ENCODE measurements at places on chromosomes 7 and 10. TPM values are rescaled to one million over a fixed set of nuclear protein-coding genes. Genes with fewer than 3 reads are reported as not detected.

GRCh38 chr7:6020371-6021286, 10.5 kb upstream of the ANKRD61 start:
- peaks cover 42% of the 10 kb centered on the region for H3K36me3 ChIP-seq
- DNase-seq: no peak
- peak overlapping the region; percentile 96 for H3K27ac ChIP-seq
- no peak overlapping the region for H3K4me3 ChIP-seq
- H3K4me1 ChIP-seq: peaks cover 46% of the 10 kb centered on the region
- H3K27me3 ChIP-seq: no peaks in the 10 kb centered on the region

GRCh38 chr7:95772771-95773581, 622 bp downstream of the DYNC1I1 start:
- H3K27me3 ChIP-seq: no peaks in the 10 kb centered on the region
- peak overlapping the region; percentile 66 for H3K4me3 ChIP-seq
- H3K36me3 ChIP-seq: no peaks in the 10 kb centered on the region

DNA sequence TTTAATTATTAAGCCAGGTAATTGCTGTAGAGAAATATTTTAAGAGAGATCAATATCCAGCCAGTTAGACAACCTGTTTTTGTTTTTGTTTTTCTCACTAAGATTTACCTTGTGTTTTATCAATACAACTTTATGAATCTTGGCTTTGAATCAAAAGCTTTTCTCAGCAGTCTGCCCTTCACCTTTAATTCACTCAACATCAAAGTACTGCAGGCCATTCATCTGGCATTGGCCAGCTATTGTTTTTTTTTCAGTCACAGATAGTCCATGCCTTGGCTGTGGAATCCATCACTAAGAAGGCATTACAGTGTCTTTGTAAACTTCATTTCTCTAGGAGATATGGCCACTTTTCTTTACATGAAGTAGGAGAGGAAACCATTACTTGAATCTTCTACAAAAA, 20.2 kb downstream of the SGCE start:
- H3K4me3 ChIP-seq: no peak overlapping the region
- H3K27me3 ChIP-seq: no peaks in the 10 kb centered on the region
- DNase-seq: no peak

GRCh38 chr10:97428572-97428981, 2.6 kb downstream of the PGAM1 start:
- peaks cover 17% of the 10 kb centered on the region for H3K4me1 ChIP-seq
- H3K4me3 ChIP-seq: no peak overlapping the region
- H3K27me3 ChIP-seq: no peaks in the 10 kb centered on the region
- DNase-seq: no peak

DNA sequence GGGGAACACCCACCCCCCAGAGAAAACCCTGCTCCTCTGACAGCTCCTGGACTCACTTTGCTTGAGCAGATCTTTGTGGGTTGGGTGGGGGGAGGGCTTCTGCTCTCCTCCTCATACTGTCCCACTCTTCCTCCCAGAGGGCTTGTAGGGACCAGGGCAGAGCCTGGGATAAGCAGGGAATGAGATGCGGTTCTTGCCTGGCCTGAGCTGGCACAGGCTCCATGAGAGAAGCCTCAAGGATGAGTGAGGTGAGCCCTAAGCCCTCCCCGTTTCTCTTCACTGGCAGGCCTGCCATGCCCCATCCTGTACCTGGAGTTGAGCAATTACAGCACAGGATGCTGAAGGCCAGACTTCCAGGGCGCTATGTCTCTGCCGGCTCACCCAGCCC, 134.7 kb downstream of the ADAM12 start:
- no peak overlapping the region for H3K27ac ChIP-seq
- H3K4me1 ChIP-seq: no peaks in the 10 kb centered on the region
- H3K27me3 ChIP-seq: no peaks in the 10 kb centered on the region
- no peak for DNase-seq
- H3K4me3 ChIP-seq: no peak overlapping the region

GRCh38 chr10:124007102-124007772, 86.2 kb downstream of the CHST15 start:
- no peaks in the 10 kb centered on the region for H3K27me3 ChIP-seq
- no peak overlapping the region for H3K4me3 ChIP-seq
- no peak for DNase-seq
- no peaks in the 10 kb centered on the region for H3K4me1 ChIP-seq
- no peak overlapping the region for H3K27ac ChIP-seq

DNA sequence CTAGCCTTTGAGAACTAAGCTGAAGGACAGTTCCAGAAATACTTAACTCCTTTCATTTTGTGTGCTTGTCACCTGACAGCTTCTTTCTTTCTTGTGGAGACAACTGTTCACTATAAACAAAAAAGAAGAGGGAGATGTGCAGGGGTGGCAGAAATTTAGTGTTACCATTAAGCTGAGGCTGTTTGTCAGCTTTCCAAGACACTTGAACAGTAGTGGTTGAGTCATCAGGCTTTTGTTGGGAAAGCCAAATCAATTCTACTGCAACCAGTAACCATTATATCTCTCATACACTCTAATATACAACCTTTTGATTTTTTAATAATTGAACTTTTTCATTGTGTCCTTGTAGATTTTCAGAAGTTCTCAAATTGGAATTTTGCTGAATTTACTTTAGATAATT, 75.3 kb downstream of the POLL start:
- H3K27me3 ChIP-seq: no peaks in the 10 kb centered on the region
- no peak overlapping the region for H3K27ac ChIP-seq
- H3K4me1 ChIP-seq: no peaks in the 10 kb centered on the region
- DNase-seq: no peak
- no peaks in the 10 kb centered on the region for H3K36me3 ChIP-seq

GRCh38 chr7:95596198-95597063, at the start of gene PDK4:
Gene PDK4, minus strand, starts transcription at chr7:95596516. Its CDS starts 223 bp downstream, at chr7:95596293.
- peak within 1 kb of the TSS; percentile 100 for H3K27ac ChIP-seq
- H3K27me3 ChIP-seq: no peaks in the 10 kb centered on the region
- DNase-seq: peak; percentile 97
- H3K4me3 ChIP-seq: peak within 1 kb of the TSS; percentile 93

DNA sequence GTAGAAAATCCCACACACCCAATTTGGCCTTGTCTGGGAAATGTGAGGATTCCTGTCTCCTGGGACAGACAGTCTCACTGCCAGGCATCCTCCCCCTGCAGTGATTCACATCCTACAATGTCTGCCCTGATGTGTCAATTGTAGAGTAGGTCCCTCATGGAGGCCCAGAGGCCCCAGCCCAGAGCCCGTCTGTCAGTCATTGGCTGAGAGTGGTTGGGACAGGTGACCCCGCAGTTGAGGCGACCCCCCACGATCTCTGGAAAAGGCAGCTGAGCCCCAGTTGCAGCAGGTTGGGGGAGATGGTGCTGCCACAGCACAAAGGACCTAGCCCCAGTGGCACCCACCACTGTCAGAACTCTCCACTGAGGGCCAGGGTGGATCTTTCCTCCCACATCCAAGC, 84.3 kb upstream of the INSIG1 start:
- no peak for DNase-seq
- H3K4me3 ChIP-seq: no peak overlapping the region
- no peak overlapping the region for H3K27ac ChIP-seq
- no peaks in the 10 kb centered on the region for H3K4me1 ChIP-seq
- no peaks in the 10 kb centered on the region for H3K36me3 ChIP-seq

MMD2 gene
- not detected for total RNA-seq

GRCh38 chr7:155412416-155413253, 45.3 kb upstream of the EN2 start:
- no peaks in the 10 kb centered on the region for H3K36me3 ChIP-seq
- no peaks in the 10 kb centered on the region for H3K4me1 ChIP-seq
- DNase-seq: peak; percentile 48
- H3K27me3 ChIP-seq: peaks cover 13% of the 10 kb centered on the region

DNA sequence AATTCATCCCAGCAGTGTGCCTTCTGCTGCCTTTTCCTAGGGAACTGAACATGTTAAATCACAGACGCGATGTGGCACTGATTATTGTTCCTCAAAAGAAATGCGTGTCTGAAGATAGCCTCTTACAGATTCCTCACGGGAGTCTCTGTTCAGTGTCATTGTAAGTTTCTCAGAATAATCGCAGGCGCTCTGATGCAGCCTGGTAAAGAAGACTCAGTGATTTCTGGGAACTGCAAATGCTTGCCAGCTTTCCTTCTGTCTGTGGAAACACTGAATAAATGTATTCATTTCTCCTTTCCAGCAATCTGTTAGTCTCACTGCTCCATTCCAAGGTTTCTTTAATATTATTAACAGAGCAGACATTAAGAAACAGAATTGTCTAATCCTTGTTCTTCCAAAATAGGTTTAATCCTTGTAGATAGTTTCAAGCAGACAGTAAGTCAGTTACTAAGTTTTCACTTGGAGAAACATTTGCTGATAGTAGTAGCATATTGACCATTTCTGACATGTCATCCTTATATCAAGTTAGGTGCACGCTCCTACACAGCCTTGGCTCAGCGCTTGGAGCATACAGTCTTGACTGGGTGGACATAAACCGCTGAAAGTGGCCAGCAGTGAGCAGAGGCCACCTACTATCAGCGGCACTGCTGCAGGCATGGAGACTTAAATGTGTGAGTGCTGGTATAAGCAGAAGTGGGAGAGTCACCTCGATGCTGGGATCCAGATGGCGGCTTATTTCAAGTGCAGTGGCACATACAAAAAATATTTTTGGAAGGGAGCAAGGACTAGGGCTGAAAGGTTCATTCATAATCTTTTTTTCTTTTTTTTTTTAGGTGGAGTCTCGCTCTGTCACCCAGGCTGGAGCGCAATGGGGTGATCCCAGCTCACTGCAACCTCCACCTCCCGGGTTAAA, 27.7 kb downstream of the MMRN2 start:
- no peak overlapping the region for H3K4me3 ChIP-seq
- H3K27ac ChIP-seq: no peak overlapping the region
- no peaks in the 10 kb centered on the region for H3K27me3 ChIP-seq
- peaks cover 9% of the 10 kb centered on the region for H3K36me3 ChIP-seq
- no peaks in the 10 kb centered on the region for H3K4me1 ChIP-seq

GRCh38 chr10:125057158-125058001, 103.0 kb downstream of the CTBP2 start:
- H3K4me3 ChIP-seq: no peak overlapping the region
- H3K27ac ChIP-seq: peak overlapping the region; percentile 88
- H3K27me3 ChIP-seq: no peaks in the 10 kb centered on the region

GRK5 gene
- total RNA-seq: 9.2 TPM

TYSND1 gene
- total RNA-seq: 27.8 TPM

CNTNAP2 gene
- total RNA-seq: not detected

GRCh38 chr10:49758249-49758930, 3.7 kb downstream of the OGDHL start:
- no peaks in the 10 kb centered on the region for H3K27me3 ChIP-seq
- no peak overlapping the region for H3K4me3 ChIP-seq
- H3K4me1 ChIP-seq: peaks cover 13% of the 10 kb centered on the region
- no peak for DNase-seq
- no peak overlapping the region for H3K27ac ChIP-seq
- H3K36me3 ChIP-seq: no peaks in the 10 kb centered on the region

GRCh38 chr10:81108516-81109199, 571.0 kb downstream of the SH2D4B start:
- no peak overlapping the region for H3K27ac ChIP-seq
- DNase-seq: no peak
- H3K4me1 ChIP-seq: no peaks in the 10 kb centered on the region
- no peak overlapping the region for H3K4me3 ChIP-seq

PAX4 gene
- total RNA-seq: not detected

GRCh38 chr10:130190737-130191115, 54.5 kb downstream of the GLRX3 start:
- DNase-seq: no peak
- no peaks in the 10 kb centered on the region for H3K36me3 ChIP-seq
- H3K4me1 ChIP-seq: peaks cover 5% of the 10 kb centered on the region
- H3K27ac ChIP-seq: no peak overlapping the region
- H3K4me3 ChIP-seq: no peak overlapping the region
- H3K27me3 ChIP-seq: no peaks in the 10 kb centered on the region

DNA sequence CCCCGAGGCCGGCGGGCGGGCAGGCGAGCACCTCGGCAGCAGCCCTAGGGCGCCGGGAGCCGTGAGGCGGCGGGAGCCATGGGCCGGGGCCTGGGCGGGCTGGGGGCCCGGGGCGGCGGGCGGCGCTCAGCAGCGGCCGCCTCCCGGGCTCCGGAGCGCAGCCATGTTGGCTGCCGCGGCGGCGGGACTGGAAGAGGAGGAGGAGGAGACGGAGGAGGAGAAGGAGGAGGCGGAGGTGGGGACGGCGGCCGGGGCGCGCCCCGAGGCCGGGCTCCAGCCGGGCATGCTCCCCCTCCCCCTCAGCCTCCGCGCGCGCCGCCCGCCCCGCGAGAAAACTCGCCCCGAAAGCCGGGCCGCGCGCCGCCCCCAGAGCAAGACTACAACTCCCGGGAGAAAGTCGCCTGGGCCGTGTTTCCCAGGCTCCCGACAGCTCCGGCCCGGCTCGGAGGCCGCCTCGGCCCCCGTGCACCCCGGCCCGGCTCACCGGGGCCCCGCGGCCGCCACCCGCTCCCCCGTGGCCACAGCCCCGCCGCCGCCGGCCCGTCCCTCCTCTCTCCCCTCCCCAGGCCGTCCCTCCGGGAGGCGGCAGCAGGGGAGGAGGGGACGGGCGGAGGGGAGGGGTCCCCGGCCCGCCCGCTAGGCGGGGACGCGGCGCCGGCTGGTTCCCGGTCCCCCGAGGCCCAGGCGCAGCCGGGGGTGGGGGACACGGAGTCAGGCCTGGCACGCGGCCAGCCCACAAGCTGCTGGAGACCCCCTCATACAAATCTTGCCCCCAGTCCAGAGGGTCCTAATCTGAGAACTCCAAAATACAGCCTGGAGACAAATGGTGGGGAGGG, at the start of gene DLG5:
Gene DLG5 (minus strand): TSS at position 190 of the 836 bp plus-strand sequence. CDS start 235 bp downstream, outside the sequence.
- H3K4me1 ChIP-seq: peaks cover 26% of the 10 kb centered on the region
- DNase-seq: peak; percentile 80
- no peaks in the 10 kb centered on the region for H3K27me3 ChIP-seq
- H3K27ac ChIP-seq: peak within 1 kb of the TSS; percentile 51
- H3K36me3 ChIP-seq: no peaks in the 10 kb centered on the region

- H3K4me1 ChIP-seq: no peaks in the 10 kb centered on the region
- H3K36me3 ChIP-seq: no peaks in the 10 kb centered on the region
- no peak overlapping the region for H3K4me3 ChIP-seq
- no peaks in the 10 kb centered on the region for H3K27me3 ChIP-seq
- no peak overlapping the region for H3K27ac ChIP-seq
Observed at GRCh38 chr10:62380016-62380415, 5.8 kb downstream of the ZNF365 start.

OR2A7 gene
- 36.0 TPM for total RNA-seq

RASSF4 gene
- total RNA-seq: 186 TPM

ZNF365 gene
- 1.2 TPM for total RNA-seq

- no peaks in the 10 kb centered on the region for H3K4me1 ChIP-seq
- no peak overlapping the region for H3K4me3 ChIP-seq
- no peaks in the 10 kb centered on the region for H3K27me3 ChIP-seq
- H3K27ac ChIP-seq: no peak overlapping the region
Observed at GRCh38 chr10:1229116-1229515, 172.9 kb downstream of the WDR37 start.

DNA sequence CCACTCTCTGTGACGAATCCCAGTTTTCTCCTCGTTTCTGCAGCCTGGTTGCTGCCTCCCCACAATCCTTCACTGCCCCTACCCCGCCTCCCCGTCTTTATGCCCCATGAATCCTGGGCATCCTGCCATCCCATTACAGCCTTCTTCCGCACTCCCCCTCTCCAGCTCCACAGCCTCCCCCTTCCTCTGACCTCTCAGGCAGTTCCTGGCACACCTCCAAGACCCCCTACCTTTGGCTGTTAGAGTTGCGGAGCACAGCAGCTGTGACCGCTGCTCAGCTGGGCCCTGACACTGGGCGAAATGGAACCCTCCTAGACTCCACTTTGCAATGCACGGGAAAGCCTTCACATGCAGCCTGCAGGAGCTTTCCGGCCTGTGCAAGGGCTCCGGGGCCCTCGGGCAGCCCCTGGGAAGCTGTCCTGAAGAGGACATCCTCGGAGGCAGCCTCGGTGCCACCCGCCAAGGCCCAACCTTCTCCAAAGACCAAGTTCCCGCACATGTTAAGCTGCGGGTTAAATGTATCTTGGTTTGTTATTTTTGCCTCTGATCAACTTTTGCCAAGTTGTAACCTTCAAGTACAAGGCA, 400.7 kb upstream of the MKI67 start:
- H3K27ac ChIP-seq: no peak overlapping the region
- no peaks in the 10 kb centered on the region for H3K36me3 ChIP-seq
- peak; percentile 83 for DNase-seq
- H3K4me3 ChIP-seq: no peak overlapping the region
- H3K4me1 ChIP-seq: peaks cover 3% of the 10 kb centered on the region
- no peaks in the 10 kb centered on the region for H3K27me3 ChIP-seq

Data from thyroid gland (tissue), 4 donors.